ENCODE measurements at places on chromosomes 2 and 18.

DNA sequence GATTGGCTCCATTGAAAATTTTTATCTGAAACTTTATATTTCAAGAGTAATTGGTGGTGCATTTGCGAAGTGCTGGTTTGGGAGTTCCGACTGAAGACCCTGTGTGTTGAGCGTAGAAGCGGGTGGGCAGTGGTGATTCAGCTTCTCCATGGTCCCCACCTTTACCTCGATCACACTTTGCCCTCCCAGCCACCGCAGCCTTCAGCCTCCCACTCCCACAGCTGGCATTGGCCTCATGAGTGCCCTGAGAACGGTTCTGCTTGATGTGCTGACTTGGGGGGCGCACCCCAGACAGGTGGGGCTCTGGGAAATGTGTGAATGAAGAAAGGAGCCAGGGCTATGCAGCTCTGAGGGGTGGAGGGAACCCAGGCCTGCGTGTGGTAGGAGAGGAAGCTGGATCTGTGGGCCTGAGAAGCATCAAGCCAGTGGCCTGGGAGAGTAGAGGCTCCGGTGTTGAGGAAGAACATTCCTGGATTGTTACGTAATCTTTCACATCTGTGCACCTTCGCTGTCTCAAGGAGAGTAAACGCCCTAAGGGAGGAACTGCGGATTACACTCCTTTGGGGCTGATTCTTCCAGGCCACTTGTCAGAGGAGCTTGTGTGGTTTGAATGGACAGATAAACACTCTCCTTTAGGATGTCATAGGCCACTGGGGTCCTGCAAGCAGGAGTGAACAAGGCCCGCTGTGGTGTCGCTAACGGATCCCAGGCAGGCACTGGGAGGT, 83.8 kb downstream of the NPAS2 start:
- DNase-seq: no peak

- no peak for DNase-seq
Observed at GRCh38 chr18:36397033-36397432, 99.5 kb downstream of the FHOD3 start.

GRCh38 chr2:26704441-26704977, 12.0 kb downstream of the KCNK3 start:
- peak; percentile 21 for DNase-seq

GRCh38 chr2:192254444-192254843, 59.7 kb upstream of the TMEFF2 start:
- no peak for DNase-seq

- peak; percentile 13 for DNase-seq
Observed at GRCh38 chr2:138485019-138485418, 16.6 kb upstream of the SPOPL start.

GRCh38 chr2:210833403-210833802, 277.0 kb downstream of the CPS1 start:
- DNase-seq: no peak

DNA sequence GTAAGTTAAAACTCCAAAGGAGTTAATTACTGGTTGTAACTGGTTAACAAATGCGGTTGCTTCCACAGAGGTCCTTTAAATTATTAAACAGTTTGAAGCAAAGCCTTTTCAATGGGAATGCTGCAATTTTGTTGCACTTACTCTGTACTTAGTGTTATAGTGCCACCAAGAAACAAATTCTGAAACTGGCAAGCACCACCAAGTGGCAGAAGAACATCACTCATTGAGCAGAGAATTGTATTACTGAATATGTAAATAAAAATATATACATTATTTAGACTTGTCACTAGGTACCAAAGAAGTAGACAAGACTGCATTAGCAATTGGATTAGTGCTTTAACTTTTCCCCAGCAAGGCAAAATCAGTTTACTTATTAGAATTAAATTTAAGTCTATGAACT, 2.6 kb upstream of the TMEFF2 start:
- peak; percentile 3 for DNase-seq

DNA sequence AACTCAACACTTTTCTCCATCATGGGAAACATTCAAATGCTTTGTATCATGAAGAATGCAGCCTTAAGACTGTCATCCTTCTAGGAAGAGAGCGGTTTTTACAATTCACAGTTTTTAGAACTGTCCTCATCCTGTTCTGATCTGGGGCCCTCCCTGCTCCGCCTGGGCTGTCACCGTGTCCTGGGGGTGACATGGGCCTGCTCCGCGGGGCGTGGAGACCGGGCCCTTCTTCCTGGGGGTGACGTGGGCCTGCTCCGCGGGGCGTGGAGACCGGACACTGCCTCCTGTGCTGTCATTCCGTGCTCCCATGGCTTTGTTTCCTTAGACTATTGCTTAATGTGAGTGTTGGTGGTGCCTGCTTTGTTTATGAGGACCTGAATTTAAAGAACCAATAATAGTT, 122.8 kb downstream of the TMEM18 start:
- DNase-seq: peak; percentile 4

DNA sequence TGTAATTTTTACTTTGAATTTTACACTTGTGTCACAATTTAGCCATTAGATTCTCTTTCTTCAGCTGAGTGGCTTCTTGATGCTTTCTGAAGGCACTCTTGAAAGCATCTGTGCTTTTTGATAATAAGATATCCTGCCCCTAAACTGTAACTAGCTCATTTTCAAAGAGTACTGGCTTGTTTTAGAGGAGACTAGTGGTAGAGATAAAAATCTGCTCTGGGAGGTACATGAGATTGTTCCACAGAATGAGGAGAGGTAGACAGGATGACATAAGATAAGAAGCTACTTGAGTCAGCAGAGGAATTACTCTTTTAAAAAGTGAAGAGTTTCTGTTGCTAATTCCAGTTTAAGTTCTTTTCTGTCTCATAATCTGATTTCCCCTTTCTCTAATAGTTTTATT, 10.6 kb downstream of the PLEKHB2 start:
- DNase-seq: no peak

DNA sequence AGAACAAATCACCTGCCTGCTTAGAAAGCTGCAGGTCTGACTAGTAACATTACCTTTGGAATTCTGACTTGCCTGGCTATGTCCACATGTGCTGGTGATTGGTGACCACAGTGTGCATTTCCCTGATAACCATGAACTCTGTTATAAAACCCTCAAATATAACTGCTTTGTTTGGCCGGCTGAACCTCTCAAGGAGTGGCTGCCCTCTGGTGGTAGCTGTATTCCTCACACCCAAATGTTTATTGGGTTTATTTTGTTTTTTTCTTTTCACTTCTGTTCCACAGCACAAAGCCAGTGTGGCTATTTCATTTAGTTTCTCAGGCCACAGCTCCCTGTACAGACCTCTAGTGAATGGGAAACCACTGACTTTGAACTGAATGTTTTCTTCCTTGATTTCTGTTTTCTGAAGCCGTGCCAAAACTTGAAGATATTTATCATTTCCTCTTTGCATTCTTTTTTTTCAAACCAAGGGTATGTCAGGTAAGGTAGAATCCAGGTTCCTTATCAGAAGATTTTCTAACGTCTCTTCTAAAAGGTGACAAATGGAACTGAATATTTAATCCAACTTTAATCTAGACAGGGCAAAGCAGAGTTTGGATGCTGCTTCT, 549.0 kb upstream of the VRK2 start:
- peak; percentile 64 for DNase-seq
